ENCODE measurements at places on chromosomes 11 and 22.
A peak's percentile ranks its signal among the peaks of the same experiment; 100 is the strongest.

DNA sequence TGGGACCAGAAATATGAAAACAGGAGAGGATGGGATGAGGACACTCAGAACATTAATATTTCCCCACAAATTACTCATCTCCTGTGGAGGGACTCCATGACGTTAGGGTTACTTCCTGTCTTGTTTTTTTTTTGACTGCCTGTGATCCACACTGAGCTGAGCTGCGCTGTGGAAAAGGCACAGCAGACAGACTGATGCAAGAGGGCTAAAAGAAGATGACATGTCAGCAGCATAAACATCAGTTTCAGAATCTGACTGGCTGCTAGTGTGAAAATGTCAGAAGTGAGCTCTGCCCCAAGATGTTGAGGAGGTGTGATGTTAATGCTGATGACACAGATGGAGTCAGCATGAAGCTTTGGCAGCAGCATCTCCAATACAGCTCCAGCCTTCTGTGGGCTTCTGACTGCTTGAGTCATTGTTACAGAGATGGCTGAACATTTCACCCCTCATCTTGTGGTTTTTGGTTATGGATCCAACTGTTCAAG is 286.8 kb downstream of the BLID start:
- no peak for DNase-seq

DNA sequence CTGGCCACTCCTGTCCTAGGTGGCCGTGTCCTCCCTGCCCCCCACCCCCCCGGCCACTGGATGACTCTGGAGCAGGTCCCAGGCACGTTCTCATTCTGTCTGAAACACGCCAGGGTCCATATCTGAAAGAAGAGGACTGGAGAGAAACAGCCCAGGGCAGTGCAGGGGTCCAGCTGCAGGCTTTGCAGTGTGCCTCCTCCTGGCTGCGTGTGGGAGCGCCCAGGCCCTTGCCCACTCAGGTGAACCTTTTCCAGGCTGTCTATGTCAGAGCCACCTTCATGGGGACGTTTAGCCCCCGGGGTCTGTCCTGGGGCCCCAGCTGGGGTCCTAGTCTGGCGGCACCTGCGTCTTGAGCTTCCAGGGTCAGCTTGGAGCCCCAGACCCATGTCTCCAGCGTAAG is 15.6 kb downstream of the GRAMD4 start:
- no peak for DNase-seq

DNA sequence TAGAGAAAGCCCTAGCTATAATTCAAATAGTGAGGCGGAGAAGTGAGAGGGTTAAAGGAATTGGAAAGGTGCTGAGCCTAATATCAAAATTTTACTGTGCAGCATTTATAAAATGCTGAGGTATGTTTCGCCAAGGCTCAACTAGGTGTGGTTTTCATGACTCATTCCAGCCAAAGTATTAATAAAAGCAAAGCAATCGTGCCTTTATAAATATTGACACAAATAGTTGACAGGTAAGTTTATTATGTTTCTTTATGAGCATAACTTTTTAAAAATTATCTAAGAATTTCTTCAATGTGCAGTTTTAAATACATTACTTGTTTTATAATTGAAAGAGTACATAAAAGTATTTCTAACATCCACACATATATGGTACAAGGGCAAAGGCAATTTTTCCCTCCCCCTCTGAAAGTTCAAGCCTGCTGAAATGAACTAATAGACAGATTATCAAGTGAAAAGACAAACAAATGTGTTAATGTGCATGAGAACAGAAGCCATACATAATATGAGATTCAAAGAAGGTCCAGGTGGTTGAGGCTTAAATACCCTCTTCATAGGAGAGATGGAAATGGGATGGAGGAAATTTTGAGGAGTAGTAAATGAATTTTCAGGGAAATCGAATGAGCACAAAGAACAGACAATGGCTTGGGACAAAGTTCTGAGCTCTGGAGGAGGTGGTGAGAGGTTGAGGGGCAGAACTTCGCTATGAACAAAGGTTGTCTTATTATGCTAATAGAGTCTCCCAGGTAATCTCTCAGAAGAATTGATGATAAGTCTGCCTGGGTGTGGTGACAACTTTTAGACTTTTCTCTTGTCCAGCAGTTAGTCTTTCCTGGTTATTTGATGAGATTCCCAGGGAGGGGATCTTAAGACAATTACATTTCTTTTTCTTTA is 326.5 kb downstream of the BUD13 start:
- no peak for DNase-seq

GRCh38 chr11:123517559-123518364 is 87.7 kb downstream of the GRAMD1B start:
- DNase-seq = peak; percentile 65

- DNase-seq = peak; percentile 81
Measured at GRCh38 chr22:48742556-48743343, 1084.9 kb downstream of the BRD1 start.

GRCh38 chr11:133570376-133570775 is 38.1 kb upstream of the OPCML start:
- no peak for DNase-seq

- DNase-seq = no peak
Measured at GRCh38 chr11:128603003-128603696, 15.8 kb upstream of the ETS1 start.

GRCh38 chr11:128467610-128468041 is 119.7 kb downstream of the ETS1 start:
- DNase-seq = no peak

DNA sequence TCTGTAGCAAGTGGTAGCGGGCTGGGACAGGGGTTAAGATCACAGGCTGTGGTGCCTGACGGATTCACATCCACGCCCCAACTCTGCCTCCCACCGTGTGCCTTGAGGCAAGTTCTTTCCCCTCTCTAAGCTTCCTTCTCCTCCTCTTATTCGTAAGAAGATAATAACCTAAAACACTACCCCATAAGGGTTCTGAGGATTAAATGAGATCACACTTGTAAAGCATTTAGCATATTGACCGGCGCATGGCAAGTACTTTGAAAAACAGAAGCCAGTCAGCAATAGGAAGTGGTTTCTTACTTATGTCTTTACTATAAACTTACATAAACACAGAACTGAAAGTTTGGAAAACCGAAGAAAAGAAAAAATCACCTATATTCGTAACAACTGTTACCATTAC is 15.5 kb upstream of the LMO2 start:
- no peak for DNase-seq

DNA sequence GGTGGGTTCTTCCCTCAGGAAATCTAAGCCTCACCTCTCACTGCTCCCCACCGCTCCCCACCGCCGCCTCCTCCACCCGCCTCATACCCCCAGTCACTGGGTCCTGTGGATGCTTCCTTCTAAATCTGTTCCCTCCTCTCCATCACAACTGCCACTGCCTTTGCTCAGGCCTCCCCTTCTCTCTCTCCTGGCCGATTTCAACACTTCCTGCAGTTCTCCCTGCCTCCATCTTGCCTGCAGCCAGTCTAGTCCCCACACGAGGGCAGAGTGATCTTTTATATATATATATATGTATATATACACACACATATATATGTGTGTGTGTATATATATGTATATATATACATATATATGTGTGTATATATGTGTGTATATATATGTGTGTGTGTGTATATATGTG is 27.8 kb downstream of the CREB3L1 start:
- no peak for DNase-seq

DNA sequence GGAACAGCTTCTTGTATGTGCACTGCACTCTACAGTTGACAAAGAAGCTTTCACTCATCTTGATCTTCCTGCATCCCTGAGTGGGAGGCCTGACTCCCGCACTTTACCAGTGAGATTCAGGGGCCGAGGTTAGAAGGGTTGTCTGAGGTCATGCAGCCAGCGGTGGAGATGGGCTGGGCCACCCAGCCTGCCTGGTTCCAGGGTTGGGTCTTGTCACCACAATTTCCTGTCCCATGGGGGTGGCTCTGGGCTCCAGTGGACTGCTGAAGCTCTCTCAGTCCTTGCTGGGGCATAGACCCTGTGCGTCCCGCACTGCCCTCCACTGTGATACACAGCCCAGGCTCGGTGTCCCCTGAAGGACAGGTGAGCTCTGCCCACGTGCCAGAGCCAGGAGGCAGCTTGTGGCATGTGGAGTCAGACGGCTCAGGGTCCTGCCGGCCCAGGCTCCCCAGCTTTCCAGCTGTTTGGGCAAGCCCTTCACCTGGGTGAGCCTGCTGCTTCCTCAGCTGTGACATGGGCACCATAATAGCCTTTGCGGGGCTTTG is 6.9 kb upstream of the MYO7A start:
- DNase-seq = no peak

DNA sequence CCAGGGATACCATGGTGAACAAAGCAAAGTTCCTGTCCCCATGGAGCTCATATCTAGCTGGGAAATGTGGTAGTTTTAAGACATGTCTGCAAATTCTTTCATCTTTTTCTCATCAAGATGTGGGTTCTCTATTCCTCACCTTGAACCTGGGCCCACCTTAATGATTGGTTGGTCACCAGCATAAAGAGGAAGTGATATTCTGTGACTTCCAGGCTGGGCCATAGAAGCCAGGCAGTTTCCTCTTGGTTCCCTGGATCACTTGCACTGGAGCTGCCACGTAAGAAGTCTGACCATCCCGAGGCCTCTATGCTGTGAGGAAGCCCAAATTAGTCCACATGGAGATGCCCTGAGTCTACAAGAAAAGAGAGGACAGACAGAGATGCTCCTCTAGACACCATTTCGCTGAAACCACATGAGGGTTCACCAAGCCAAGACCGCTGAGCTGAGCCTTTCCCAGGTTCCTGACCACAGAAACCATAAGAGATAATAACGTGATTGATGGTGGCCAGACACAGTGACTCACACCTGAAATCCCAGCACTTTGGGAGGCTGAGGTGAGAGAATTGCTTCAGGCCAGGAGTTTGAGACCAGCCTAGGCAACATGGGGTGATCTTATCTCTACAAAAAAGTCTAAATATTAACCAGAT is 119.5 kb upstream of the ISX start:
- DNase-seq = no peak

- no peak for DNase-seq
Measured at GRCh38 chr22:22865311-22866072, 22.1 kb upstream of the IGLL5 start.

DNA sequence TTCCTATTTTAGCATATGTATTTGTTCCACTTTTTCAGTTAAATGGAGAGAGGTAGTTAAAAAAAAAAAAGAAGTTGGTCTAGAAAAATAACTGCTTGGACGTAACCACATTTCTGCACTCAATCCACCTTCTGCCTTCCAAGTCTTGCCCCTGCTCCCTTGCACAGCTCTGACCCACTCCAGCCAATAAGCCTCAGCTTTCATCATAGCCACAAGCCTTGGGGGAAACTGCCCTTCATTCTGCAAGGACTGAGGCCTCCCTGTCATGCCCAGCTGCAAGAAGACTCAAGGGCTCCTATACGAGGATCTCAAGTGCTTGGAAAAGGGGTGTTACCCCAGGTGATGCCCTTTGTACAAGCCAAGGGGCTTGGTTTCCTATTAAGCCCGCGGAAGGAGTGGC is 36.0 kb upstream of the OAF start:
- no peak for DNase-seq

DNA sequence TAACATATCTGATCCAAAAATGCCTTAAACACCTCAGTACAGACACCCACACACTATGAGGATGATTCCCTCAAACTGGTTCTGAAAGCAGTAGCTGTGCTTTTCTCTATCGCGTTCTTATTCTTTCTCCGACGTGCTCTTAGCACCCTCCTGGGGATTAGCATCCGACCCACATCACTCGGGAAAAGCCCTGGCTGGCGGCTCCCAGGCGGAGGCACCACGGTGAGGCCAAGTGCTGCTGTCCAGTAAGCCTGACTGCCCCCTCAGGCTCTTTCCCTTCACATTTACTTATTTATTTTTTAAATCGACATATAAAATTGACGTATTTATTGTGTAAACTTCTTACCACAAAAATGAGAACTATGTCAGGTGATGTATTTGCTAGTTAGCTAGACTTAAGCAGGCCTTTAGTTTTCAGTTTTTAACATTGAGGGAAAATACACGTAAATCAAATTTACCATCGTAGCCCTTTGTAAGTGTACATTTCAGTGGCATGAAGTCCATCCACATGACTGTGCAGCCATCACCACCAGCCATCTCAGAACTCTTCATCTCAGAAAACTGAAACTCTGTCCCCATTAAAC is 19.2 kb downstream of the TBX1 start:
- DNase-seq = no peak

All from posterior cingulate gyrus (tissue), 11 donors.